ENCODE measurements at places on chromosomes 2 and 18.

GRCh38 chr2:24667542-24667941, 125.6 kb downstream of the PTRHD1 start:
- DNase-seq: no peak

- DNase-seq: no peak
Measured at GRCh38 chr2:160742667-160743066, 249.1 kb upstream of the RBMS1 start.

- DNase-seq: no peak
Measured at GRCh38 chr2:45043174-45043573, 33.9 kb upstream of the SIX2 start.

DNA sequence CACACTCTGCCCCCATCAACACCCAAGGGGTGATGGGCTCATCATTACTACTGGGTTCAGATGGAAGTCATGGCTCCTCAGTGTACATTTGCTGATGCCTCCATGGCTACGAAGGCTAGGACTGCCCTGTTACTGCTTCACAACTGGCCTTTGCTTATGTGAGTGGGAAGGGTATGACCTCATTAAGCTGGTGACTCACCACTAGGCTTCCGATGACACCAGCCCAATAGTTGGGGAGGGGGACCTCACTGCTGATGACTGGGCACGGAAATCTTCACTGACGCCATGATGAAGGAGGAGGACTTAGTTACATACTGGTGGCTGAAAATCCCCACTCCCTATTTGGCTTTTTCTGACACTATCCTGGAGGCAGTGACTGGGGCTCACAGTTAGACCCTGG, 263.2 kb downstream of the CMPK2 start:
- DNase-seq: no peak

DNA sequence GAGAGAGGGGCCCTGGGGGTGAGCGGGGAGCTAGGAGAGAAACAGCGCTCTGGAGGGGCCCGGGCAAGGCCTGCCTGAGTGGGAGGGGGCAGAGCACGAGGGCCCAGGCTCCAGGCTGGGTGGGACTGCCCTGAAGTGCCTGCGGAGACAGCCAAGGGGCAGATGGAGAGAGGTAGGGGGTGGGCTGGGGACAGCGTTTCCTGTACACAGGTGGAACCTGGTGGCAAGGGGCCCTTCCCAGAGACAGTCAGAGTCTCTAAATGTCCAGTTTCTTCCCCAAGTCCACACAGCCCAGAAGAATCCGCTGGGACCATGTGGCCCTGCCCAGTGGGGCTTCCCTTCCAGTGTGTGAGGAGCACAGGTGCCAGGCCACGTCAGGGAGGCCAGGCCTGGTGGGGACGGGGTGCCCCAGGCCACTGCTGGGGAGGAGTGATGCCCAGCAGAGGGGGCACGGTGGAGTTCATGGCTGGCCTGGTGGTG, 1.7 kb upstream of the GPR35 start:
- DNase-seq: no peak

GRCh38 chr2:207139552-207139951, 26.2 kb downstream of the KLF7 start:
- DNase-seq: no peak

DNA sequence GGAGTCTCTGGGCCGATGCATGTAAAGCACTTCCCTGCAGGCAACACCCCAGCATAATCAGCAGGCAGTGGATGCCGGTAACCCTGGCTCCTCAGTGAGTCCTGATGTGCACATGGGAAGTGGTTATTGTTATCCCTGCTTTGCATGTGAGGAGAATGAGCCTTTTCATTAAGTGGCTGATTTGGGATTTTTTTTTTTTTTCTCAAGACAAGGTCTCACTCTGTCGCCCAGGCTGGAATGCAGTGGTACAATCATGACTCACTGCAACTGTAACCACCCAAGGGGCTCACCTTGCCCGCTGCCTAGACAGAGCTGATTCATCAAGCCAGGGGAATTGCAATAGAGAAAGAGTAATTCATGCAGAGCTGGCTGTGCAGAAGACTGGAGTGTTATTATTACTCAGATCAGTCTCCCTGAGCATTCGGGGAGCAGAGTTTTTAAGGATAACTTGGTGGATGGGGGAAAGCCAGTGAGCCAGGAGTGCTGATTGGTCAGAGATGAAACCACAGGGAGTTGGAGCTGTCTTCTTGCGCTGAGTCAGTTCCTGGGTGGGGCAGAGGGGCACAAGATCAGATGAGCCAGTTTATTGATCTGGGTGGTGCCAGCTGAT, 95.4 kb downstream of the SOCS6 start:
- no peak for DNase-seq

DNA sequence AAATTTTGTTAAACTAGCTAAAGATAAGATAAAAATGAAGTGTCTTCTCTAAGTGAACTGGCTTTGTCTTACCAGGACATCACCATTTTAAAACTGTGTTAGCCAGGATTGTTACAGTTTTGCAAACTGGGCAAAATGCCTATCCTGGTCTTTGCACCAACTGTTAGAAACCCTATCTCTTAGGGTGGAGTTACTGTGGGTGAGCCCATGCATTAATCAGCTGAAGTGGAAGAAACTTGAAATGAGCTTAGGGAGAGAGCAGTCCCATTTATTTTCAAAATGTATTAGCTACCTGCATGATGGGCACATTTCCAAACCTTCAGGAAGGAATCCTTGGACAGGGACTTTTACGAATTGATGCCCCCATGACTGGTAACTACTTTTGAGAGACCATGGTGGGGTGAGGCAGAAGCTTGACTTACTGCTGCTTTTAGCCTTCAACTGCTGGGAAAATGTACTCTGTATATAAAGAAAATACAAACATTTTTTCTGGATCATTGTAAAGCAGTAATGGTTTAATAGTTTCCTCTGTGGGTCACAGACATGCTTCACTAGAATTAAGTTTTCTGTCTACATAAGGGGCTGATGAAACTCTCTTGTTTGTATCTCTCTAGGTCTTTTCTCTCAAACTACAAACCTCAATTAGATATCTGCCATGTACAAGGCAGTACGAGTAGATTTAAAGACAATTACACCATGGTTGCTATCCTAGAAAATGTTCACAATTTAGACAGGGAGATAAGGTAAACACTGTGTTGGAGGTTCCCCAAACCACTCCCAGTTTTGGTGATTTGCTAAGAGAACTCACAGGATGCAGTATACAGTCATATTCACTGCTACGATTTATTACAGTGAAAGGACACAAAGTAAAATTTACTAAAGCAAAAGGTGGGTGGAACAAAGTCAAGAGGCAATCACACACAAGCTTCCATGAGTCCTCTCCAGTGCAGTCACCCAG, 321.4 kb upstream of the MMADHC start:
- no peak for DNase-seq

DNA sequence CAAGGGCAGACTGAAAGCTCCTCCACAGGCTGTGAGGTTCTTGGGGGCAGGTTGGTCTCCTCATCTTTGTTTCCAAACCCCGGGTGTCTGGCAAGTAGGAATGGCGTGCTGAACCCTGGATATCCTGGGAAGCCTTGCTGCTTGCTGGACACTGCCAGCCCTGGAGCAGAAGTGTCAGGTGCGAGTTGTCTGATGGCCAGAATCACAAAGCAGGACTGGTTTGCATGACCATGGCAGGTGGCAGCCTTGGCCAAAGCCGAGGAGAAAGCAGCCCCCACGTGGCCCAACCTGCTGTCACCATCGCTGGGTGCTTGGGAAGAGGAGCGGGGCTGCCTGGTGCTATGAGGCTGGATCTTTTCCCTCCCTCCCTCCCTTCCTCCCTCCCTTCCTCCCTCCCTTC, 309.5 kb upstream of the HS6ST1 start:
- DNase-seq: no peak

DNA sequence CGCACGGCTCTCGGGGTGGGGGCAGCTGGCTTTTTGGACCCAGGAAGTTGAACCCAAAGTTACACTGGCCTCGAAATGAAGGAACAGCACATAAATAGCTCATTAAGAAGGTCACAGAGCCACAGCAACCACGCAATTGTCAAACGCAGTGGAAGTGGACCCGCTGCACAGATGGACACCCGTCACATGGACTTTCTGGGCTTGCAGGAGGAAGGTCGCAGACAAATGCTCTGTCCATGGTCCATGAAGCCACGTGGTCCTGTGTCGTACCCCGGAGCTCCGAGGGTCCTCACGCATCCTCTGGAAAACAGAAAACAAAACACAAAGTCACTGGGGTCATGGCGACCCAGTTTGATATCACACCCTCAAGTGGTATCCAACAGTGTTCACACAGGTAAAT, 308.1 kb upstream of the SALL3 start:
- DNase-seq: no peak

- no peak for DNase-seq
Measured at GRCh38 chr2:8238521-8239230, 443.2 kb upstream of the ID2 start.

- no peak for DNase-seq
Measured at GRCh38 chr18:7071600-7071999, 46.0 kb downstream of the LAMA1 start.

GRCh38 chr2:50018921-50019320, 864.6 kb upstream of the FSHR start:
- no peak for DNase-seq

DNA sequence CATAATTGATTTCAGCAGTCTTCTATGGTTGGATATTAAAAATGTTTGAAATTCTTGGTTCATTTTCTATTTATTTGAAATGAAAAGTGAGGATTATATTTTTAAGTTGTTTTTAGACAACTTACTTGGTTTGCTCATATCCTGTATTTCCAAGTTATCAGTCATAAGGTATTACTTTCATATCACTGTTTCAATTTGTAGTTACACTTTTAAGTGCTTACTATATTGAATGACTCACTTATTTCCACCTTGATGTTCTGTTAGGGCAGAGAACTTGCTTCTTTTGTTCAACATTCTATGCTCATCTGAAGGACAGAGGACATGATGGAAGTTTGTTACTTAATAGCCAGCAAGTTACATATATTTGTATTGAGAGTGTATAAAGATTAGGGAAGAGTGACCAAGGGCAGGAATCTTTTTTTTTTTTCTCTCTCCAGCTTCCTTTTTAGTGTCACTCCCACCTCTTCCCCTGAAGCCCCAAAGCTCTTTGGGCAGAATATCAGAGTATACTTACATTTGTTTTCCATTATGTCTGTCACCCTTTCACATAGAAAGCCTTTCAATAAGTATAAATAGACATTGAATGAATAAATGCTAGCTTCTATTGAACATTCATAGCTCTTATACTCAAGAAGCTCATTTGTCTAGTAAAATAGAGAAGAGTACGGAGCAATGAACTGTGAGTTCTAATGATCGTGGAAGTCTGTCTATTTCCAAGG, 28.1 kb downstream of the PIK3C3 start:
- no peak for DNase-seq

DNA sequence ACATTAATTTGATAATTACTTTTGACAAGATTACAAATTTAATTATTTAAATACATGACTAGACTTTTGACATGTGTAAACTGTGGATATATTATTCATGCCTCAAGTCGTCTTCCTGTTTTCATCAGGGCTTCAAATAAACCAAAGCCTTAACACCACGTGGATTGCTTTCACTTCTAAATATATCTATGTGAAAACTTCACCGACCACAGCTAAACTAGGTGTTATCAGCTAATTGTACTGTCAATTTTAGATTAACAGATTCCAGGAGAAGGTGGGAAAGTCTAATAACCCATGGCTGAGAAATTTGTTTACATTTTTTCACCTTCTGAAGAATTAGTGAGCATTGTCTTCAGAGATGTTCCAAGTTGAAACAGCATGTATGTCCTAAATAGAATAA, 494.7 kb upstream of the FAM98A start:
- no peak for DNase-seq

DNA sequence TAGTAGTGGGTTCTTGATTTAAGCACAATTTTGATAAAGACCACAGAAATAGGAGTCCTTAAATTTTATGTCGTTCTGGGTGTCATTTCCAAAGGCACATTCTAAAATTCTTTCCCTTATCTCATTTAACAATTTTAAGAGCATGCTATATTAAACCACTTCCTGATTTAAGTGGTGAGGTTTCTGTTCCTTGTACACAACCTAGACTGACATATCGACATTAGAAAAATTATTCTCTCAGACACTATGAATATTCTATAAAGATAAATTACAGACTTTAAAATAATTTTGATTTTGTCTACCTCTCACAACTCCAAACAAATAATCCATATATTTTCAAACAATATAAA, 923.8 kb downstream of the LRP1B start:
- no peak for DNase-seq

DNA sequence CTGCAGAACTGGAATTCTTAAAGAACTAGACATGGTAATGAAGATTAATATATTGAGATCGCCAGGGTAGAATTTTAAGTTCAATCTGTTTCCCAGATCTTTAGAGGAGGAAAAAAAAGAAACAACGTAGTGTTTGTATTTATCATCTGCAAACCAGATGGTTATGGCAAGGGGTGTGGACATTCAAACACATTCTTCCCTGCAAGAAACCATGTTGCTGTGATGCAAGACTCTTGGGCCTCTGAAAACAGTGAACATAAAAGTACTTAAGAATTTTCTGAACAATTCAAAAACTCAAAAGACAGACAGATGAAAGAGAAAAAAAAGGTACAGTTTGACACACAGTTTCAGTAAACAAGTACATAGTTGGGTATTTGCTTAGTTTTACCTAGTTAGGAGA, 35.6 kb downstream of the COL5A2 start:
- DNase-seq: no peak
